Large intestine (tissue), 12 donors: ENCODE measurements at places on chromosomes 3 and 15. TPM values are rescaled to one million over a fixed set of nuclear protein-coding genes. Genes with fewer than 3 reads are reported as not detected.

GRCh38 chr3:30314757-30315325, 291.6 kb upstream of the TGFBR2 start:
- no peak for DNase-seq

DNA sequence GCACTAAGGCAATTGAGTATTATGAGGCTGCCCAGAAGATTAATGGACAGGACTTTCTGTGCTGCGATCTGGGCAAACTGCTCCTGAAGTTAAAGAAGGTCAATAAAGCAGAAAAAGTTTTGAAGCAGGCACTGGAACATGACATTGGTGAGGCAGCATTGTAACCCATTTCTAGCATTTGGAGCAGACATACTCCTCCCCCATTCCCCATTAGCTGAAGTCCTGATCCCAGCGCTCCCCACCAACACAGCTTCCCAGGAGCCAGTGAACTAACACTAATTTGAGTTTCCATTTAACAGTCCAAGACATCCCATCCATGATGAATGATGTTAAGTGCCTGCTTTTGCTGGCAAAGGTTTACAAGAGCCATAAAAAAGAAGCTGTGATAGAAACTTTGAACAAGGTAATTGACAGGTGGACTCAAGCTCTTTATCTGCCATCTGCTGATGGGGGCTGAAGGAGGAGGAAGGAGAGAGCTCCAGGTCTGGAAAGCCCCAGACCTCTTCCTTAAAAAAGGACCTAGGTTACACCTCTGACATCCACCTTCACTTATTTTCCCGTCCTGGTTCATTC, 22.6 kb downstream of the CSRNP1 start:
- DNase-seq = no peak

NANOGP8 gene
- polyA plus RNA-seq = 0.30 TPM

GRCh38 chr3:52721730-52722008, 15.8 kb downstream of the SPCS1 start:
- no peak for DNase-seq

- DNase-seq = no peak
Measured at GRCh38 chr3:51935886-51936755, 5.6 kb downstream of the RRP9 start.

- DNase-seq = no peak
Measured at GRCh38 chr15:101599091-101599490, 53.1 kb downstream of the TM2D3 start.

GRCh38 chr3:160583451-160583850, 18.1 kb upstream of the KPNA4 start:
- DNase-seq = no peak

CORO2B gene
- 5.4 TPM for polyA plus RNA-seq

DNA sequence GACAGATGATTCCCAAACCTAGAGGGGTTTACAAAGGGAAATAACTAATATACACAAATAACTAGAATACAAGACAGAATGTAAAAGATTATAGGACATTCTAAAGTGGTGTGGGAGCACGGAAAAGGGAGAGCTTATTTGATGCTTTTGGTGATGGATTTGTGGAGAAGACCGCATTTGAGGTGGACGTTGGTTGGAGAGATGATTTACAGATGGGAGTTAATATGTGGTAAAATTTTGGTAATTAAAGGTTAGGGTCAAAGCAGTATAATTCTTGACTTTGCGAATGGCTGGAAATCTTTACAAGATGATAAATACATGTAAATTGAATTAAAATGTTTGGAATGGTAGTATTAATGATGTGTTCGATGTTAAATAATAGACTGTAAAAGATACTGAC, 1.2 kb downstream of the KNL1 start:
- peak; percentile 9 for DNase-seq

GRCh38 chr3:132879656-132880055, 157.4 kb upstream of the NPHP3 start:
- DNase-seq = no peak

GRCh38 chr15:54789376-54789775, 407.4 kb downstream of the RSL24D1 start:
- no peak for DNase-seq

- DNase-seq = no peak
Measured at GRCh38 chr15:49036650-49037545, 9.3 kb downstream of the SECISBP2L start.

GRCh38 chr3:87462228-87462627, 185.8 kb upstream of the POU1F1 start:
- no peak for DNase-seq

DNA sequence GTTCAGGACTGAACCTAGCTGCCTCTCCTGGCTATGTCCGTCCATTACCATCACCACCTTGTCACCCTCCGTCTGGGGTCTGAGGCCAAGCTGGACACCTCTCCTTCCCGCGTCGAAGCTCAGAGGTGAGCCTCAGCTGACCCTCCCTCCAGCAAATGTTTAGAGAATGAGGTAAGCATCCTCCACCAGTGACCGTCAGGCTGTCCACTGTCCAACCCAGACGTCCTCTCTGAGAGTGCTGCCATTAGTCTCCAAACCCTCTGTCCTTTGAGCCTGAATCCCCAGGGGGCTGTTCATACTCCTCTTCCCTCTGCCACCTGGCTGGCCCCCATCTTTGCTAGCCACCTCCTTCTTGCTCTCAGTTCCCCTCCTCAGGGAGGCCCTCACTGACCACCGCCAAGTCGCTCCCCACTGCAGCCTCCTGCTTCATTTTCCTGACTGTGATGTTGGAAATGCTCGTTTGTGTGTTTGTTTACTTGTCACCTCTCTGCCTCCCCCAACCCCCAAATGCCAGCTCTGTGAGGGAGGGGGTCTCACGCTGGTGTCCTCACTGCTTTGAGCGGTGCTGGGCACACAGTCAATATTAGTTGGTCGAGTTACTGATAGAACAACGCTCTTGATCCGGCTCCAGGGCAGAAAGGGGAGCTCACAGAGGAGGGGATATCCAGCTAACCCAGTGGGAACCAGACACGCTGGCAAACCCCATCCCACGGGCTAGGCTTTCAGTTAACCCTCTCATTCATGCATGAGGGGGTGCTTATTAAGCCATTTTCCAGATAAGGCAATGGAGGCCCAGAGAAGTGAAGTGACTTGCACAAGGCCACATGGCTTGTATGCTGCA, 64.9 kb downstream of the IQSEC1 start:
- DNase-seq = no peak

DNA sequence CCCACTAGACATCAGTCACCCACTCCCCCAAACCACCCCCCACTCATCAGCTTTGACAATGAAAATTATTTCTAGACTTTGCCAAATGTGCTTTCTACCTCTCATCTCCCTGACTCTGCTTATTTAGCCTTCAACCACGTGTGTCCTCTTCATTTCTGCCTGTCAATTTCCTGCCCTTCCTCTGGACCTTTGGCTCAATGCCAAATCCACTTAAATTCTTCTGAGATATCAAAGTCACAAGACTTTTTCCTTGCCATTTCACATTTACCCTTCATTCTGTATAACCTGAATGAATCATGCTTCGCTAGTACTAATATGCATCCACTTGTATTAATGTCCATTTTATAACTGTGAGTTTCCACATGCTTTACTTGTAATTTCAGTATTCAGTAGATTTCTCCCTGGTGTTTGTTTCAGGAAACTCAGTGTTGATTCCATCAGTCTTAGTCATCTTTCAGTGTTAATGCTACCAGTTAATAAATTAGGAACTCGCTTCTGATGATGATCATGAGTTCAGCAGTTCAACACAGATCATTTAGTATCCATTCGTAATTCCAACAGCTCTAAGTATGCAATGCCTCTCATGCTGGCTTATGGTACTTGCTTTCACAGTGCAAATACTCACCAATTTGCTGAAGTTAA, 128.2 kb upstream of the OSTN start:
- no peak for DNase-seq

GPR27 gene
- 2.6 TPM for polyA plus RNA-seq

DNA sequence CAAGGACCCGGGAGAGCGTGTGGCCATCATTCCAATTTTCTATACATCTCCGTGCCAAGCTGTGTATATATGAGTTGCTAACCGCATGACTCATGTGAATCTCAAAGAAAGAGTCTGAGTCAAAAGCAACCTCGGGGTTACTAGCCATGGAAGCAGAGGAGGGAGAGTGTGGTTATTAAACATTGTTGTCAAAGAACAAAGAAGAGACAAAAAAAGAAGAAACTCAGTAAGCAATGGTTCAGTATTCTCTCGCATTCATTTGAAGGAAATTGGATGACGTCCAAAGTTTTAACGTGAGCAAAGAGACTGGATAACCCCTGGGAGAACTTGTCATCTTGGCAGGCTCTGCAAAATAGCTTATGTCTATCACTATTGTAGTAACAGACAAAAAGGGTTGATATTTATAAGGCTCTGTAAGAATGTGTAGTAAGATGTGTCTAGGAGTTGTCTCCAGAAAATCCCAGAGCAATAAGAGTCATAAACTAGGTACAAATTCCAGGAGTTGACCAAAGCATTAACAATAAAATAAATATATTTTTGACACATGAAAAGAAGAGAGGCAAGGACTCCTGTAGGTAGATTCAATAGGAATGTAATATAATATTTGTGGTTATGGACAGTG, 52.8 kb upstream of the GRM7 start:
- no peak for DNase-seq
